Daoy (cell line): ENCODE measurements at places on chromosomes 5 and 9. TPM values are rescaled to one million over a fixed set of nuclear protein-coding genes. Genes with fewer than 3 reads are reported as not detected.

DDX4 gene
- total RNA-seq, result not detected in 2 replicates

PCDHA6 gene
- total RNA-seq, result 5.4 and 7.0 TPM in 2 replicates

PRLR gene
- total RNA-seq, result 0.29 and 1.2 TPM in 2 replicates

FBXO10 gene
- 4.9 and 7.0 TPM in 2 replicates for total RNA-seq

TRAF1 gene
- total RNA-seq, result 8.1 and 11.6 TPM in 2 replicates

PANK3 gene
- total RNA-seq, result 61.2 and 63.0 TPM in 2 replicates

CNTNAP3 gene
- 10.2 and 14.3 TPM in 2 replicates for total RNA-seq

FAXDC2 gene
- total RNA-seq, result 0.12 and 0.46 TPM in 2 replicates

DRD1 gene
- 0.06 TPM in 2 replicates for total RNA-seq

AMBP gene
- total RNA-seq, result 0.91 TPM in 1 of 2 replicates, not detected in the other

OTP gene
- 0.36 TPM in 1 of 2 replicates, not detected in the other for total RNA-seq

DOK3 gene
- 3.7 and 3.9 TPM in 2 replicates for total RNA-seq

VCAN gene
- 24.5 and 30.7 TPM in 2 replicates for total RNA-seq

TXNDC8 gene
- total RNA-seq, result not detected in 2 replicates

FRMPD1 gene
- 0.03 and 0.06 TPM in 2 replicates for total RNA-seq

SPINK9 gene
- not detected in 2 replicates for total RNA-seq

SLC36A2 gene
- not detected in 2 replicates for total RNA-seq

CD72 gene
- 1.7 TPM in 1 of 2 replicates, not detected in the other for total RNA-seq

TLE1 gene
- 11.3 and 18.5 TPM in 2 replicates for total RNA-seq

PROB1 gene
- 0.09 and 0.17 TPM in 2 replicates for total RNA-seq

GCNT1 gene
- 5.5 and 6.4 TPM in 2 replicates for total RNA-seq

SEMA5A gene
- 0.21 and 0.23 TPM in 2 replicates for total RNA-seq

FOXD4L5 gene
- total RNA-seq, result not detected in 2 replicates

PCA3 gene
- 0.06 TPM in 1 of 2 replicates, not detected in the other for total RNA-seq

SPATA6L gene
- total RNA-seq, result 1.0 and 3.1 TPM in 2 replicates

RFESD gene
- 2.3 and 6.8 TPM in 2 replicates for total RNA-seq

OLFM1 gene
- 23.7 and 35.5 TPM in 2 replicates for total RNA-seq

AGPAT2 gene
- 46.5 and 51.3 TPM in 2 replicates for total RNA-seq

KLHL3 gene
- total RNA-seq, result 0.15 and 0.80 TPM in 2 replicates

IFNA10 gene
- not detected in 2 replicates for total RNA-seq

HRH2 gene
- 0.29 and 1.0 TPM in 2 replicates for total RNA-seq

KCNIP1 gene
- 1.9 and 3.9 TPM in 2 replicates for total RNA-seq

MATR3 gene
- 333 and 391 TPM in 2 replicates for total RNA-seq

ECM2 gene
- total RNA-seq, result 0.15 and 0.17 TPM in 2 replicates

ARSI gene
- 4.5 and 9.4 TPM in 2 replicates for total RNA-seq

SLC4A9 gene
- not detected in 2 replicates for total RNA-seq

SLC46A2 gene
- not detected in 2 replicates for total RNA-seq

PCDHGB1 gene
- 1.4 and 1.5 TPM in 2 replicates for total RNA-seq

EPB41L4A gene
- total RNA-seq, result 3.4 and 7.9 TPM in 2 replicates

LRRC19 gene
- not detected in 2 replicates for total RNA-seq
